ENCODE measurements at places on chromosomes 4 and X. TPM values are rescaled to one million over a fixed set of nuclear protein-coding genes. Genes with fewer than 3 reads are reported as not detected.

DNA sequence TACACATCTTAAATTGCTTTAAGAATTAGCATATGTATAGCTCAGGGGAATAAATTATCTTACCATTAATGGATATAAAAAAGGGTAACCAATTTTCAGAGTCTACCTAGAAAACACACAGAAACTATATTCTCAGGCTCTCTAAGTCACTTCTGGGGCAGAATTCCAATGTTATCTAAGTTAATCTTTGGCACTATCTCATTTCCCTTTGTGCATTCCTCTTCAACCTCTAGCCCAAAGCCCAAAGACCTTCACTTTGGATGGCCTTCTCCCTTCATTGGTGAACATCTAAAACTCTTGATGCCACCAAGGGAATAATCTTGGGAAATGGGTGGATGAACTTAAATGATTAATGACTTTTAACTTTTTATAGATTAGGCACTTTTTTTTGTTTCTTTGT is 108.3 kb downstream of the APBB2 start:
- DNase-seq, result no peak

DNA sequence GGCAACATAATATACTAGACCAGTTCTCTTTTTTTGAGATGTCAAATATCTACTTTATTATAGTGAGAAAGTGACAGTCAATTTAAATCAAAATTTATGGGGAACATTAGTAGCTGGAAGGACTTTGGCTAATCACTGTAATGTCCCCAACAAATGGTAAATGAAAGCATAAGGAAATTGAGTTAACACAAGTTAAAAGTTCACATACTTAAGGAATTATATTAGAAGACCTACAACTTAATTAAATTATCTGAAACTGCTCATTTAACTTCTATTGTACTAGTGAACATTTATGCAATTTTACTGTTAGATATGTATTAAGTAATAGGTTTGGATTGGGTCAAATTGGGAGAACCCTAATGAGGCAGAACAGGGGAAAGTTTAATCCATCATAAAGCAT is 160.3 kb upstream of the TENM3 start:
- no peak for DNase-seq

DNA sequence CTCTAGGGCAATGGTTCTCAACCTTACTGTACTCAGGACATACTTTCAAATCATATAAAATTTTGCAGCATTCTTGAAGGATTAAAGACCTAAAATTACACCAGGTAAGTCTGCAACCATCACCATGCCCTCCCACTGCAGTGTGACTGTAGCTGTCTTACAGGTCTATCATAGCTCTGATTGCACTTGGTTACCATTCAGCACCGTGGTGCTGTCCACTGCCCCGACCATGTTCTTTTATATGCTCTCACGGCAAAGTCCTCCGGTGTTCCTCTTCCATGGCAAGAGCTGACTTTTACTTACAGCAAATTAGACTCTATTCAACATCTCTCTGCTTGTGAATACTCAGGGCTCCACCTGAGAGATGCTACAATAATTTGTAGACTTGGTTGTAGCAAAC is 11.5 kb downstream of the CRMP1 start:
- DNase-seq, result no peak

GRCh38 chr4:117467404-117467803 is 382.0 kb upstream of the TRAM1L1 start:
- DNase-seq, result no peak

DNA sequence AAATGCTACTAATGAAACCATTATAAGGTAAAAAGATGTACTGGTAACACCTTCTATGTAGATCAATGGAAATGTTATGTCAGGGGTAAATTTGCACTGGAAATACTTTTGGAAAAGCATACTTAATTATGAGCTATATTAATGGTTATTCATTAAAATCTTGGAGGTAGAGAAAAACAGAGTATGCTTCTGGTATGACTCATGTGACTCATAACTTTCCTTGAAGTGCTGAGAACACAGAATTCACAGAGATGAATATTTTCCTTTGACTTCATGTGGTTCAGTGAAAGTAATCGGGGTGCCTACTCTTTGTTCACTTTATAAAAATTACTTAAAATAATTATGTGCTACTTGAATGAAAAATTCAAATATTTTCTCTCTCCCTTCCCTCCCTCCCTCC is 254.2 kb downstream of the KCTD8 start:
- no peak for DNase-seq

- DNase-seq, result peak; percentile 67
Observed at GRCh38 chr4:153750197-153750817, 9.5 kb downstream of the RNF175 start.

- DNase-seq, result no peak
Observed at GRCh38 chrX:152833378-152833777, 2.5 kb downstream of the NSDHL start.

DNA sequence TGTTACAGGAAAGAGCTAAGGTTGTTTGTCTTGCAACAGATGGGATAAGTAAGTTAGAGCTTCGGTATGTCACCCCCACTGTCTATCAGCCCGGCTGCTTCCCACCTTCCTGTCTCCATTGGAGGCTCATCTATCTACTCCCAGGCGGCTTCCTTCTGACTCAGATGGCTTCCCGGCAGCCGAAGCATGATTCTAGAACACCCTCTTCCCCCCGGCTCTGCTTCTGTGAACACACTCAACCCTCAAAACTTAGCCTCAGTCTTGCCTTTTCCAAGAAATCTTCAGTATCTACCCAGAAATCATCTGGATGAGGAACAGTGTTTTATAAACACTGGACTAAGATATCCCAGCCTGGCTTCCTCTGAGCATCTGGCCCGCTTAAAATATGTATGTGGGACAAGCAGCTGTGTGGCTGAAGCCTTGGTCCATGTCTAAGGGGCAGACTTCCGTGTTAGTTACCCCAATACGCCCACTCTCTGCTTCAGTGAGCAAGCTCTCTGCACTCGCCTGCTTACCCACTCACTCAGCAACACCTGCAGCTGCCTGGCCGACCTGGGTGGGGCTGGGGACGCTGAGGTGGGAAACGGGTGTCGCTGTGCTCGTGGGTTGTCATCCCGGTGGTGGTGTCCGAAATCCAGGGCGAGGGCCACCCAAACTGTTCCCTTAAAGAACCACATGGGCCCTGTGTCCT is 12.0 kb upstream of the SLC2A9 start:
- no peak for DNase-seq

DNA sequence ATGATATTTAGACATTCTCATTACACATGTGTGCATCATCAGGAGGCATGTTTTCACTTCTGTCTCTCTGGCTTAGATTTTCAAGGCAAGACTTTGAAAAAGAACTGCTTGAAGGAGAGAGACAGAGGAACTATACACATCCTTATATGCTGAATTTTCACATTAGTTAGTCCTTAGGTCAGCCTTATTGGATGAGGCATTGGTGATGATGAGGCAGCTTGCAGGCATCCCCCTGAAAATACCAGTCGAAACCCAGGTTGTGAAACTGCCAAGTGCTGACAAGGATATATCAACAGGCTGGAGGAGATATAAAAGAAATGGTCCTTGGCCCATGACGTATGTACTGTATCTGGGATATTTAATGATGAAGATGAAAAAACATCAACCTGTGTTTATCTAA is 297.2 kb upstream of the AADAT start:
- DNase-seq, result no peak

DNA sequence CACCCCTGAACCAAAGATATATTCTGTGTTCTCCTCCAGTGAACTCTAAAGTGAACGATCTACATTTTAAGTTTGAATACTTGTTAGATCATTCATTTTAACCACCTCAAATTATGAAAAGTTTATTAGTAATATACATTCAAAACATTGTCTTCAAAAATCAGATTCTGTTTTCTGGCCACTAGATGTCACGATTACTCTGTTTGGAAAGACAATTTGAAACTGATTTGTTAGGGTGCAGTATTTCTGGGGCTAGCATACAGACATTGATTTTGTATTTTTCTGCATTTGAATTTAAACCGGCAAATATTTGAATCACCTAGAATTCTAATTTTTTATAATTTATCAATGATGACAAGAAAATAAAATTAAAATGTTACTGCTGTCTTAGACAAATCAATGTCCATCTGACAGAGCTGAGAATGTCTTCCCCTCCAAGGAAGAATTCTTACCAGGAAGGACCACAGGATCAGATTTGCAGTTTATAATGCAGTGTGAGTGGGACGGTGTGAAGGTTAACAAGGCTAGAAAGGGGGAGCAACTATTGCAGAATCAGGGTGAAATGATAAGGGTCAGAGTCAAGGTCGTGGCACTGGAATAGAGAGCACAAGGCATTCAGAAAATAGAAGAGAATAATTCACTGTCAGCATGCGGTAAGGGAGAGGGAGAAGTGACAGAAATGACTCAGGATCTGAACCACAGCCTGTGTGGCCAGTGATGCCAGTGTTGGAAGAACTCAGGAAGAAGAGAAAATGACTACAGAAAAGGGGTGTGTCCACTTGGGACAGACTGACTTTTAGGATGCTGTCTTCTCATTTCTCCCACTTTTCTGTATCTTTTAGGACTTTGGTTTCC is 91.6 kb downstream of the ANXA10 start:
- DNase-seq, result peak; percentile 40

GRCh38 chr4:163343604-163344146 is at the start of gene NPY5R:
NPY5R (plus strand) TSS chr4:163343892; CDS start chr4:163350274, 6,382 bp downstream.
- no peak for DNase-seq

DNA sequence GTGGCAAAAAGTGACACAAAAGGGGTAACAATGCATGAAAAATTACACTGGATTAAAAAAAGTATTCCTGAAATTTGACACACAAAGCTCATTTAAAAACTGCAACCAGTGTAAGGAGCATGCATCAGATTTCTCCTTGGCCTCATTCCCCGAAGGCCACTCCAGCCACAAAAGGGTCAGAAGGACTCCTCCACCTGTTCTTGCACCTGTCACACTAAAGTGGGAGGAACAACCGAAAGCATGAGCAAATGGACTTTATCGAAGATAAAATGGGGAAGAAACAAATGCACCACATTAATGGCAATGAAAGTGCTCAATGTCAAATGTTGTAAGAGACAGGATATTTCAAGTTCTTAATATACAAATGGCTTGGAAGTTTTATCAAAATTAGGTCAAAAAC is 88.2 kb downstream of the ADGRA3 start:
- peak; percentile 10 for DNase-seq

DNA sequence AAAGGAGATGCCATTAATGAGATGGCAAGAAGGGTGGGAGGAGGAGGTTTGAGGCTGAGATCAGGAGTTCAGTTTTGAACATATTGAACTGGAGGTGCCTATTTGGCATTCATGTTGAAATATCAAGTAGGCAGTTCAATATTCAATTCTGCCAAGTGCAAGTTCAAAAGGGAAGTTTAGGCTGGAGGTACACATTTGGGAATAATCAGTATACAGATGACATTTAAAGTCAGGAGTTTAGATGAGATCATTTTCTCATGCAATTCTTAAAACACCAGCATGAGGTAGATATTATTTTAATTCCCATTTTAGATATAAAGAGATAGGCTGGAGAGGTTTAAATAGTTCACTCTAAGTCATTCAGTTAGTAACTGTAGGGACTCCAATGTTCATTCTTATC is 26.1 kb downstream of the COQ2 start:
- no peak for DNase-seq

GRCh38 chr4:1011666-1012033 is 224 bp downstream of the FGFRL1 start:
- no peak for DNase-seq

- no peak for DNase-seq
Observed at GRCh38 chrX:135982860-135983259, 2.4 kb upstream of the SLC9A6 start.

DNA sequence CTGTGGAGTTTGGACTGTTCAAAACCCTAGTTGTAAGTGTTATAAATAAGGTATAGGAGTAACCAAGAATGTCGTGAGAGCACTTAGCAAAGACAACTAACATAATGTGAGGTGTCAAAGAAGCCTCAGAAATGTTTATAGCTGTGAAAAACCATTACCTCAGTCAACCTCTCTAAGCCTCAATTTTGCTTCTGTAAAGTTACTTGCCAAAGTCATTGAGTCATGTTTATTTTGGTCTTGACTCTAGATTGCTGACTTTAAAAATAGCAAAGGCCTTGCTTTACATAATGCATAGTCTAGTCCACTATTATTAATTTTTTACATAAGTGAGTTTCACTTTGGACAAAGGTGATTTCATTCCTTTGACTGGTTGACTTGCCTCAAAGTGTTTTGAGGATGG is 257.6 kb upstream of the CXXC4 start:
- no peak for DNase-seq

DNA sequence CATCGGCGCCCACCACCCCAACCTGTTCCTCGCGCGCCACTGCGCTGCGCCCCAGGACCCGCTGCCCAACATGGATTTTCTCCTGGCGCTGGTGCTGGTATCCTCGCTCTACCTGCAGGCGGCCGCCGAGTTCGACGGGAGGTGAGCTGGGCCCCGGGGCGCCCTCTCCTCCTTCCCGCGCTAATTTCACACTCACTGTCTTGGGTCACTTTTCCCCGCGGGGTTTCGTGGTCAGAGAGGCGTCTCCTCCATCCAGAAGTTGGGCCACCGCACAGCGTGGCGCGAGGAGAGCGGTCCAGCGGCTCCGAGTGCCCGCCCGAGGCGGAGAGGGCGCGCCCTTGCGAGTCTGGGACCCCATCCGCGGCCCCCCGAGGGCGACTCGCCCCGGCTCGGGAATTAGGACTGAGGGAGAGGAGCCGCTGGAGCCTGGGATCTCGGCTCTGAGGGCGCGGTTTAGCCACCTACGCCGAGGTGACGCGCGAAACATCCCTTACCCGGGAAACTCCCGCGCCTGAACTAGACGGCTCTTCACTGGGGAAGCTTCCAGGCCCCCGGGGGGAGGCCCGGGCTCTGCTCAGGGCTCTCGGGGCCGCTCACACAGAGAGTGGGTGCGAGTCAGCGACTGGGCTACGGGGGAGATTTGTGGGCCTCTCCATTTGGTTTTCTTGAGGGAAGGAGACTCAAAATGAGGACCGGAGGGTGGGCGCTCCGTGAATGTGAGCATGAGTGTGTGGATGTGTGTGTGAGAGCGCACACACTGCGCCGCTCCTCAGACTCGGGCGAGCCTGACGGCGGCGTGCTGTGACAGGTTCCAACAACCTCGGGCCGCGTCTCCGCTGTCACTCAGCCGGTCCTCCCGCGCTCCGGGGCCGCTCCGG is 551 bp downstream of the NPNT start:
- DNase-seq, result peak; percentile 15

DNA sequence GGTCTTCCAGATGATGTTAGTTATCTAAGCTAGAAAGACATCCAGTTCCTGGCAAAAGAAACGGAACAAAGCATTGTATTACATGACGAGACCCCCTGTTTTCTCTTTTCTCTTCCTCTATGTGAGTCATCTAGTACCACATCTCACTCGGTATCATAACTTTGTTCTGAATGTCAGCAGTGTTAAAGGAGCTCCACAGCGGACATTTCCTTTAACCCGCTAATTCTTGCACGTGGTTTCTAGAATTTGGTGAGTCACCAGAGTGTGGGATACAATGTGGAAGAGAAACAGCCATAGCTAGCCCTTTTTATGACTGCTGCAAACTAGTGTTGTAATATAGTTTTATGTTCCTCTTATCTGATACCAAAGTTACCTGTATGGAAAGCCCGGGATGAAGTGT is 243.7 kb downstream of the TENM3 start:
- no peak for DNase-seq

Gene SCOC
- polyA plus RNA-seq, result not detected

Gene MAGEB3
- polyA plus RNA-seq, result not detected

Gene CXCL13
- 22.2 TPM for polyA plus RNA-seq

Gene TCEAL6
- not detected for polyA plus RNA-seq

Gene NAP1L3
- polyA plus RNA-seq, result not detected

Gene SPANXN4
- not detected for polyA plus RNA-seq

Gene IBSP
- not detected for polyA plus RNA-seq

Gene WDR17
- 1.8 TPM for polyA plus RNA-seq

Gene MSANTD1
- 0.73 TPM for polyA plus RNA-seq

Gene TMEM35A
- polyA plus RNA-seq, result 2.5 TPM
